ENCODE measurements at places on chromosomes 1 and 21. TPM values are rescaled to one million over a fixed set of nuclear protein-coding genes. Genes with fewer than 3 reads are reported as not detected.
A peak's percentile ranks its signal among the peaks of the same experiment; 100 is the strongest.

Gene S100B
- total RNA-seq, result 0.53 TPM

Gene TFF2
- not detected for total RNA-seq

DNA sequence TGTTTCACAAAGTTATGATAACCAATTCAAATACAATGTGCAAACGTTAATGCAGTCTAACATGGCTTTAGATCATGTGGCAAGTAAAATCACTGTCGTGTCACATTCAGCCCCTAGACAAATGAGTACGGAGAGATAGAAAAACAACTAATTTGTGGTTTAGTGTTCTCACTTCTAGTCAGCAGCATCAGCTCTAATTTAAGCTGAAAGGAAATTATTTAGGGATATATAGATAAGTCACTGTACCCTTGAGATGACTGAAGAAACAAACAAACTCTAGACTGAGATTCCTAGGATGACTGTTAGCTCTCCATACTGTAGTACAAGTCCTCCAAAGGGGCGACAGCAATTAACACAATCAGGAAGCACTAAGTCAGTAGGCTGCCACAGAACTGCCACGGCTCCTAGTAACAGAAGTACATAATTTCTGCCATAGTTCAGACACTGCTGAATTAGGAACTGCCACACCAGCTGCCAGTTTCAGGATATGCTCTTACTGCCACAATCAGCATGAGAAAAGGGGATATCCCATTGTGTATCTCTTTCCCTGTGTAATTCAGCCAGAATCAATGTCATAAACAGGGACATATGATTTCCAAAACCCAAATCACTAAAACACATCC, 150.4 kb upstream of the NEGR1 start:
- no peaks in the 10 kb centered on the region for H3K27me3 ChIP-seq
- H3K36me3 ChIP-seq, result no peaks in the 10 kb centered on the region
- H3K4me1 ChIP-seq, result no peaks in the 10 kb centered on the region
- DNase-seq, result no peak
- H3K4me3 ChIP-seq, result no peak overlapping the region

DNA sequence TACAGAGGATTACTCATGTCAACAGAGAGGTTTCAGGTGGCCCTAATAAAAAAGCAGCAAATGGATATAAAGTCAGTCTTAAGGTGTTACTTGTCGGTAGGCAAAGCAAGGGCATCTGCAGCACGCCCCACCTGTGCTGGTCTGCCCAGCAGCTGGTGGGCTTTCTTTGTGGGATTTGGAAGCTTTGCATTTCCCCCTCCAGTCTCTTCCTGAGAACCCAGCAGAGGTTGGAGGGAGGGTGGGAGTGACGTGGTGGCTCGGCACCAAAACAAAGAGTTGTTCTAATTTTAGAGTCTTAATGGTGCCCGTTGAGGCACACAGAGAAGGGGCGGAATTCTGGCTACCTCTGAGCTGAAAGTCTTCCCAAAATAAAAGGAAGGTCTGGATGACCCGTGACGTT, 4.8 kb upstream of the PCBP3 start:
- no peak overlapping the region for H3K27ac ChIP-seq

DNA sequence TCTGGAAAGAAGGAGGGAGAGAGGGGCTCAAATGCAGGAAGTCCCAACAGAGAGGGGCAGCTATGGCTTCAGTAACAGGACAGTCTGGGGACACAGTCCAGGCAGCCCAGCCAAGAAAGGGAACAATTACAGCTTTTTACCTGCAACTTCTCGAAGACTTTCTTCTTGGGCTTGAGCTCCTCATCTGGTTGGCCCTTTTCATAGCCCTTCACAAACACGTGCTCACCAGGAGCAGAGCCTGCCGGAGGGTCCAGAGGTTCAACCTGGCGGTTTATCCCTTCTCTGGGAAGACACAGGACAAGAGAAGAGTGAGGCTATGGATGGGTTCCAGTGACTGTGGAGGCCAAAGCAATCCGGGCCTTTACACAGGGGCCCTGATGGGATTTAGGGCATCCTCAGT, 37.9 kb downstream of the YARS1 start:
- H3K36me3 ChIP-seq, result peaks cover 94% of the 10 kb centered on the region
- H3K4me1 ChIP-seq, result no peaks in the 10 kb centered on the region
- H3K27ac ChIP-seq, result no peak overlapping the region
- H3K27me3 ChIP-seq, result no peaks in the 10 kb centered on the region
- no peak for DNase-seq

- DNase-seq, result peak; percentile 68
- no peaks in the 10 kb centered on the region for H3K36me3 ChIP-seq
- no peaks in the 10 kb centered on the region for H3K27me3 ChIP-seq
- H3K4me1 ChIP-seq, result no peaks in the 10 kb centered on the region
- H3K4me3 ChIP-seq, result no peak overlapping the region
Observed at GRCh38 chr1:39979654-39980053, 24.7 kb downstream of the MFSD2A start.

DNA sequence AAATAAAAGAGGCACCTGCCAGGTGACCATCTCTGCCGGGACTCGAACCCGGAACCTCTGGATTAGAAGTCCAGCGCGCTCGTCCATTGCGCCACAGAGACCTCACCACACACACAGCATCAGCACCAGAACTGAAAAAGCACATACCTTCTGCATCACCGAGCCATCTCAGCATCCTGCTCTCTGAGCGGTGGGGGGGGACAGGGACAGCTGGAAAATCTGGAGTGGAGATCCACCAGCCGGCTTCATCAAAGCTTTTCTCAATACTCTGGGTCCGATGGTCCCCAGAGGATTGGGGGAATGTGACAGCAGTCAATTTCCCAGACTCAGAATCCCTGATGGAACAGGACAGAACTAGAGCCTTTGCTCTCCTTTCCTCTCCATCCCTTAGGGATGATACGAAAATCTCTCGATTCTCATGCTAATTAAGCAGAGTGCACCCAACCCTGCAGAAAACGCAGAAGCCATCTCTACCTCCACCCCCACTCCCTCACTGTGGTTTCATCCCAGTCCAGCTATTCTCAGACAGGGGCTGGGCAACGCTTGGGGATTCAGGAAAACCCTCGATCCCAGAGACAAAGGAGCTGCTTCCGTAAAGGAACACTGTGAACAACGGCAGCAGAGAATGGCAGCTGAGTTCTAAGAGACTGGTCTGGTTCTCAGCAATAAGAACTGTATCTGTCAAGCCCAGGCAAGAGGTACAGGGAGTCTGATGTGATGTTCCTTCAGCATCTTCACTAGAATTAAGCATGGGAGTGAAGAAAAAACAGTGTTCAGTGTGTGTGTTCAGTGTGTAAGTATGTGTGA, 29.6 kb upstream of the CADM3 start:
- peak; percentile 40 for DNase-seq
- no peak overlapping the region for H3K27ac ChIP-seq
- no peaks in the 10 kb centered on the region for H3K27me3 ChIP-seq
- H3K4me3 ChIP-seq, result no peak overlapping the region
- no peaks in the 10 kb centered on the region for H3K36me3 ChIP-seq
- H3K4me1 ChIP-seq, result no peaks in the 10 kb centered on the region

DNA sequence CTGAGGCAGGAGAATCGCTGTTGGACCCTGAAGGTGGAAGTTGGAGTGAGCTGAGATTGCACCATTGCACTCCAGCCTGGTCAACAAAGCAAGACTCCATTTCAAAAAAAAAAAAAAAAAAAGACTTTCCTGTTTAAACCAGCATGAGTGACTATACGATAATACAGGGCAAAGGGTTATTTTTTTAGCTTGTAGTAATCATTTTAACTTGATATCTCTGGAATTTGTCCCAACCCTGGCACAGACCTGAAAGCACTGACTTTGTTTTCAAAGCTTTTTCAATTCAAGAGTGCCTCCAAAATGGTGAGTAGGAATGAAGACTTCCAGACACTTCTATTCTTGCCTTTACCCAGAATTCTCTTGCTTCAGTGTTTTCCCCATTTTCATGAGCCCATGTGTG, 4.4 kb upstream of the TMCO2 start:
- peaks cover 2% of the 10 kb centered on the region for H3K27me3 ChIP-seq
- H3K4me1 ChIP-seq, result no peaks in the 10 kb centered on the region
- H3K4me3 ChIP-seq, result no peak overlapping the region
- no peaks in the 10 kb centered on the region for H3K36me3 ChIP-seq
- no peak for DNase-seq
- no peak overlapping the region for H3K27ac ChIP-seq

GRCh38 chr1:161994175-161994668, 29.4 kb downstream of the OLFML2B start:
- H3K27me3 ChIP-seq, result no peaks in the 10 kb centered on the region
- H3K27ac ChIP-seq, result no peak overlapping the region
- no peak for DNase-seq
- H3K4me3 ChIP-seq, result no peak overlapping the region

DNA sequence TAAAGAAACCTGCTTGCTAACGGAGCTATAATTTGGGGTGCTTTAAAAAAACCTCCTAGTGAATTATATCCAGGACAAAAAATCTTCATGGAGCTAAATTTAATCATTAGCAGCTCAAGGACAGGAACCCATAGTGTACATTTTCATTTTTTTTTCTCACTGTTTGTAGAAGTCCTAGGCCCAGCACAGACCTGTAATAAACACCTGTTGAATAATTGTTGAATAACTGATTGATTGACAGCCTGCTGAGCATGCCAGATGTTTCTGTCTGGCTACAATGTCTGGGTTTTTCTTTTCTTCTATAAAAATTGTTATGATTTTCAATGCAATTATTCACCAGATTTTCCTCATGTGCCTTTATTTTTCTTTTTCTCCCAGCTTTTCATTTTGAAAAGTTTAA, 10.9 kb upstream of the GALNT2 start:
- H3K4me3 ChIP-seq, result no peak overlapping the region
- no peaks in the 10 kb centered on the region for H3K4me1 ChIP-seq
- H3K27ac ChIP-seq, result no peak overlapping the region
- no peaks in the 10 kb centered on the region for H3K27me3 ChIP-seq
- peaks cover 4% of the 10 kb centered on the region for H3K36me3 ChIP-seq
- DNase-seq, result no peak

DNA sequence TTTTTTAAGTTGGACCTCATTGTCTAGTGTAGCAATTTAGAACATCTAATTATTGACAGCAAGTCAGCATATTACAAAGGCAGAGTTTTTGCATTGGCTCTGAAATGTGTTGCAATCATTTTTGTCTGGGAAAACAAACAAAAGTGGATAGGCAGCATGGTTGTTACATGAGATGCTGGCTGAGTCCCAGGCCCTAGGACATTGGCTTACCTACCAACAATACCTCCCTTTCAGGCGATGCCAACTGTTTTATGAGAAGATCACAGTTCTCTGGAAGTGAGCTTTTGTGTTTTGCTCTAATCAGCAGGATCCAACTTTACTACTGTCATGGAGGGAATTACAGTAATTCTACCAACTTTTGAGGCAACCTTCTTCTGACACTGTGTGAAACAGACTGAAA, 71.5 kb upstream of the CXADR start:
- H3K4me1 ChIP-seq, result peaks cover 4% of the 10 kb centered on the region
- no peak for DNase-seq
- H3K36me3 ChIP-seq, result no peaks in the 10 kb centered on the region
- H3K27ac ChIP-seq, result no peak overlapping the region
- no peaks in the 10 kb centered on the region for H3K27me3 ChIP-seq

Measured in H9 (cell line).